PC-3 (cell line): ENCODE measurements at places on chromosomes 6 and 20. TPM values are rescaled to one million over a fixed set of nuclear protein-coding genes. Genes with fewer than 3 reads are reported as not detected.
A peak's percentile ranks its signal among the peaks of the same experiment; 100 is the strongest.

- DNase-seq, result no peak
Observed at GRCh38 chr6:42025066-42025844, 25.1 kb upstream of the TAF8 start.

DNA sequence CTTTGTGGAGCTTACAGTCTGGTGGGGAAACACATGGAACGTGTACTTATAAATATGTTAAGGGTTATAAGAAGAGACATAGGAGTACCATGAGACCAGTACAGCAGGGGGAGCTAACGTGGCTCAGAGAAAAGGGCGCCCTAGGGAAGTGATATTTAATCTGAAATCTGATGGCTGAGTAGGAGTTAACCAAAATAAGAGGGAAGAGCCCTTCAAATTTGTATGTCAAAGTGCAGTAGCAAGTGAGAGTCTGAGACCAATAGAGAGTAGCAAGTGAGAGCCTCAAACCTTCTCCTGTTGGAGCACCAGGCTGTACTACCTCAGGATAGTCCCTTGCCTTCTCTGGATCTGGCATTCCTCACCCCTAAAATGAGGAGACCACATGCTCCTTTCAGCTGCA lies 6.1 kb upstream of the PKIG start:
- peak; percentile 65 for DNase-seq

DNA sequence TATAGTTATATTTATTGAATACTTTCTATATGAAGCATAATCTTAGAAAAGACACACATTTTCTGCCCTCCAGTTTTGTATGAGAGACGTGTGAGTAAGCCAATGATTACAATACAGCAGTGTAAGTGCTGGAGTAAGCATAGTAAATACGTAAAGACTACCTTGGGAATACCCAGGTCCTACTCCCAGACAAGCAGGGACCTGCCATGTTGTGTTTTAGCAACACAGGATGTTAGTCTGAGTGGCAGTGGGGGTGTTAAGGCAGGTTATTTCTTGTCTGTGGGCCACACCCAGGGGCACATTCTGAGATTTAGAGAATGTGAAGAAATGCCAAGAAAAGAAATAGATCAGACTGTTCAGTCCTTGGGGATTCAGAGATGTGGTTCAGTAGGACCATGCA lies 34.3 kb upstream of the RNF144B start:
- no peak for DNase-seq

- no peak for DNase-seq
Observed at GRCh38 chr6:170462366-170463020, 90.6 kb downstream of the PSMB1 start.

- DNase-seq, result no peak
Observed at GRCh38 chr20:50786703-50787102, 8.2 kb upstream of the BCAS4 start.

DNA sequence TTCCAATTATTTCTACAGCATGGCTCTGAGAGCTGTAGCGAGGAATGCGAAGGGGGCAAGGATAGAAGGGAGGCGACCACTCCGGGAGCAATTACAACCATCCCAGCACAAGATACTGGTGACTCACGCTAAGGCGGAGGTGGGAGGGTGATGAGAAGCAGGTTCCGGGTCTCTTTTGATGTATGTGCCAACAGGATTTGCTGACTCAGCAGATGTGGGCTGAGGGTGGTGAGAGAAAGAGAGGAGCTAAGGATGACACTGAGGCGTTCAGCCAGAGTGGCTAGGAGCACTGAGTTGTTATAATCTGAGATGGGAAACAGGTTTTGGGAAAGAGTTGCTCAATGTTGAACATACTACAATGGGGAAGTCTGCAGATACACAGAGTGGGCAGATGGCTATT lies 9.3 kb upstream of the TXNDC5 start:
- peak; percentile 89 for DNase-seq

KIFC1 gene
- total RNA-seq, result 60.6 and 66.7 TPM in 2 replicates

CPNE5 gene
- 0.29 TPM in 1 of 2 replicates, not detected in the other for total RNA-seq

LY6G6F gene
- not detected in 2 replicates for total RNA-seq

DNMT3B gene
- 7.3 and 9.3 TPM in 2 replicates for total RNA-seq
